ENCODE measurements at places on chromosomes 2 and 18.
A peak's percentile ranks its signal among the peaks of the same experiment; 100 is the strongest.

GRCh38 chr2:283996-284794, 3.7 kb downstream of the ALKAL2 start:
- no peak for DNase-seq

DNA sequence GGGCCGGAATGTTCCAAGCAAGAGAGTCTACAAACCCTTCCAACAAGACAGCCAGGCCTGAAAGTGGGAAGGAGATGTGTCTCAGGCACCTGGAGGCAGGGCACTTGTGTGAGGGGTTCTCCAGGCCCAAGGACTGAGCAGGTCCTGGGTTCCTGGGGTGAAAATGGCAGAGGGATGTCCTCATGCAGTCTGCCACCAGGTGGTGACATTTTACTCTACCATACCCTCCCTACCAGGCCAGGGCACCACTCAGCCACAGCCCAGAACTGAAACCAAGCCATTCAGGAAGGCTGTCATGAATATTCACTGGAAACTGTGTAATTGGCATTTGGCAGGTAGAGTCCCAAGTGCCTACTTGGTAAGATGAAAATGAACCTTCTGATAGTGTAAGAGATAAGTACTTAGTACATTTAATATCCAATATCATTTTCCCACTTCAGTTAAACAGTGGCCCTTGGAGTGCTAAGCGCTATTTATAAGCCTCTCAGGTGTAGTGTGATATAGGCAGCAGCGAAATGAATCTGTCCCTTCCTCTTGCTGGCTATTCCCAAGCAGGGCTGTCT, 185.1 kb downstream of the MYO5B start:
- peak; percentile 10 for DNase-seq

DNA sequence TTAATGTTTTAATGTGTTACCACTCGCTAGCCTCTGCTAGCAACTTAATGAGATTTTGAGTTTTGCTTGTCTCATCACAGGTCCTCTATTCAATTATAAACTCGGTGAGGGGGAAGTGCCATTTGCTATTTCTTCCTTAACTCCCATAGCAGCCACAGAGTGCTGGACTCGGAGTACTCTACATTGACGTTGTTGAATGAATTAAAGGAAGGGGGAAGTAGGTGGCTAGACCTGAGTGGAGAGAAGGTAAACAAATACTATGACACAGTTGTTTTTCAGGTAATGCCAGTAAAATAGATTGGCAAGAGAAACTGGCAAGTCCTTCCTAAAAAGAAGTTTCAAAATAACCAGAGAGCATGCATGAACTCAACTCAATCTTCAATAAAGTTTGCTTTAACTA, 339.3 kb downstream of the HRH4 start:
- no peak for DNase-seq

DNA sequence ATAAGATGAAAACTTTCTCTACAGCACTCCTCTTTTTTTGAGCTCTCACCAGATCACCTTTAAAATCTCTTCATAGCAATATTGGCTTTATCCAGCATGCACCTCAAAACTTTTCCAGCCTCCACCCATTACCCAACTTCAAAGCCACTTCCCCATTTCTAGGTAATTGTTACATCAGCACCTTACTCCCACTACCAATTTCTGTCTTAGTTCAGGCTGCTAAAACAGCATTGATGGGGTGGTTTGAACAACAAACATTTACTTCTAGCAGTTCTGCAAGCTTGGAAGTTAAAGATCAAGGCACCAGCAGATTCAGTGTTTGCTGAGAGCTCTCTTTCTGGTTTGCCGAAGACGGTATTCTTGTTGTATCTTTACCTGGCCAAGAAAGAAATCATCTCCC, 114.0 kb upstream of the SLC39A10 start:
- DNase-seq, result no peak

DNA sequence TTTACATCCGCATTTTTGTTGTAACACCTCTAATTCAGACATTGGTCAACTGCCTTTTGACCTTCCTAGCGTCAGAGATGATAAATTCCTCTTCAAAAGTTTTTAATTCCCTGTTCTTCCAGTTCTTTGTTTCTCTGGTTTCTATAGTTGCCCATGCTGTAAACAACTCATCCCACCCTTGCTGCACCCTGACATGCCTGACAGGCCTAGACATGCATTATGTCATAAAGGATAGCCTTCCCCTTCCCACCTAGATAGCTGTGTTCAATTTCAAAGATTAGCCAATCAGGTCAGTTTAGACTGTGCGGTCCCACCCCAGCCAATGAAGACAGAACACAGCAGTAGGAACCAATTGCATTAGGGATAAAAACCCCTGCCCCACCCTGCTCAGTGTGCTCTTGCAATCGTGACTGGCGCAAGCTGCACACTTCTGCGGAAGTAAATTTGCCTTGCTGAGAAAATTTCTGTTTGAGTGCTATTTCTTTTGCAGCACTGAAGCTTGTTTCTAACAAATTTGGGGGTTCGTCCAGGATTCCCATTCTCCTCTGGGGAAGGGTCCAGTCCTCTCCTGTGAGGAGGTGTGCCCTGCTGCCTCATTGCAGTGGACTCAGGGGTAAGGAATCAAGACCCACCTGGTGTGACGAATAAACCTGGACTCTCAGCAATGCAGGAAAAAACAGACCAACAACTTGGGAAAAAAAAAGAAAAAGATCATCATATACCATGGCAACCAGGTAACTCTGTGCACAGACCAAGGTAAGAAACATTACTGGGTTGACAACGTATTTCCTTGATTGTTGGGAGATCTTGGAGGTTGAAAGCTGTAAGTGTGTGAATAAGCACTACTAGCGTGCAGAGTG, 9.1 kb upstream of the SAP130 start:
- no peak for DNase-seq

- no peak for DNase-seq
Observed at GRCh38 chr18:68728081-68728700, 13.3 kb upstream of the TMX3 start.

- no peak for DNase-seq
Observed at GRCh38 chr2:63046961-63047320, 3.7 kb upstream of the OTX1 start.

GRCh38 chr2:46818141-46818621, 97.4 kb downstream of the MCFD2 start:
- DNase-seq, result peak; percentile 87

- DNase-seq, result no peak
Observed at GRCh38 chr2:96695602-96696001, 44.3 kb downstream of the LMAN2L start.

DNA sequence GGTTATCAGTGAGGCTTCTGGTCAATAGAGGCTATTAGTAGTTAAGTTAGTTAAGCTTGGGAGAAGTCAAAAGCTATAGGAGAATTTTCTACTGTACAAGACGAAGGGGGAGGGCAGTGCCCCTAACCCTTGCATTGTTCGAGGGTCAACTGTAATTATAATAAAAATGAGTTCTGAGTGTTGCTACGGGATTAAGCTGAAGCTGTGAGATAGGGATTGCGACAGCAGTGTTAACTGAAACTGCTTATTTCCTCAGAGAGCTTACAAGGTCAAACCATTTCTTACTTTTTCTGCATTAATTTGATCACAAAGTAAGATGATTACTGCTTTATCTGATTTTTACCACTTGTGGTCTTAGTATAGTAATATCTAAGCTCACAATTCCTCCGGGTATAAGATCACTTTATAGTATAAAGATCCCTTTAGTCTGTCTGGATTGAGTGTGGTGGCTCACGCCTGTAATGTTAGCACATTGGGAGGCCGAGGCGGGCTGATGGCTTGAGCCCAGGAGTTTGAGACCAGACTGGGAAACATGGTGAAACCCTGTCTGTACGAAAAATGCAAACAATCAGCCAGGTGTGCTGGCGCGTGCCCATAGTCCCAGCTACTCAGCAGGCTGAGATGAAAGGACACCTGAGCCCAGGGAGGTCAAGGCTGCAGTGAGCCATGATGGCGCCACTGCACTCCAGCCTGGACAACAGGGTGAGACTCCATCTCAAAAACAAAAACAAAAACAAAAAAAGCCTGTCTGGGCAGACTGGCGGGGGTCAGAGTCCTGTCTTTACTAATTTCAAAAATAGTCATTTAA, 119.5 kb upstream of the TLK1 start:
- no peak for DNase-seq

GRCh38 chr18:73831688-73832087, 315.9 kb downstream of the FBXO15 start:
- no peak for DNase-seq

DNA sequence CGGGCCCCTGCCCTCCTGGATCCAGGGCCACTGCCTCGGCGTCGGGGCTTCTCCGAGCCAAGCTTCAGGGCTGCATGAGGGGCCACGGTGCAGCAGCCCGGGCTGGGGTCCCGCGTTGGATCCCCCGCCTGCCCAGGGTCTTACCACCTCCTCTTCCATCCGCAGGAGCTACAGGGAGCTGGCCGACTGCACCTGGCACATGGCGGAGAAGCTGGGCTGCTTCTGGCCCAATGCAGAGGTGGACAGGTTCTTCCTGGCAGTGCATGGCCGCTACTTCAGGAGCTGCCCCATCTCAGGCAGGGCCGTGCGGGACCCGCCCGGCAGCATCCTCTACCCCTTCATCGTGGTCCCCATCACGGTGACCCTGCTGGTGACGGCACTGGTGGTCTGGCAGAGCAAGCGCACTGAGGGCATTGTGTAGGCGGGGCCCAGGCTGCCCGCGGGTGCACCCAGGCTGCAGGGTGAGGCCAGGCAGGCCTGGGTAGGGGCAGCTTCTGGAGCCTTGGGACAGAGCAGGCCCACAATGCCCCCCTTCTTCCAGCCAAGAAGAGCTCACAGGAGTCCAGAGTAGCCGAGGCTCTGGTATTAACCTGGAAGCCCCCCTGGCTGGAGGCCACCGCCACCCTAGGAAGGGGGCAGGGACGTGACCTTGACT, 52.1 kb downstream of the RAMP1 start:
- DNase-seq, result no peak

GRCh38 chr2:15652801-15653200, 61.1 kb downstream of the DDX1 start:
- no peak for DNase-seq

GRCh38 chr2:96874198-96874831, 4.4 kb upstream of the SEMA4C start:
- DNase-seq, result no peak

DNA sequence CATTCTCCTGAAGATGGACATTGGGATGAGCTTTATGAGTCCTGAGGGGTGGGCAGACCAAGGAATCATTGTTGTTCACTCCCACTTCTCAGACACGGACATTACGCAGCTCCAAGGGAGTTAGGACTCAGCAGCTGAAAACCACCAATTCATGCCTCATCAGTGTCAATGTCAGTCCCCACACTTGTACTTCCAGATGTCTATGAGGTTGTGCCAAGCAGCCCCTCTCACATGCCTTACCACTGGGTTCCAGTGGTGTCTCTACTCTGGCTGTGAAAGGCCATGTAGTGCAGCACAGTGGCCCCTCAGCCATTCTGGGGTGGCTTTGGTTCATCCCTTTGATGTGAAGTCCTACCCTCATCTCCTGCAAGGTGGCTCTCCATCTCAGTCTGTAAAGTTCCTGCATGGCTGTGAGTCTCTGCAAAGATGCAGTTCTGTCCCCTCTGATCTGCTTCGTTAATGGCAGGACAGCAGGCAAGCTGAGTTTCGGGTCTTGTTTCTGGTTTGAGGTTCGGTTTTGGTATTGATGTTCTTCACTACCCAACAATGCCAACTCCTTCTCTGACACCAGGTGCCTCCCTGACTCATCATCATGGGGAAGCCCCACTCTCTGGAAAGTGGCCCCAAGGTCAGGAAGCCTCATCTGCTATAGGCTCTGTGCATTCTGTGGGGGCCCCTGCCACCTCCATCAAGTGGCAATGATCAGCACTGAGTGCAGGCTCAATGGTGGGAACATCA, 14.0 kb upstream of the COL6A3 start:
- no peak for DNase-seq

DNA sequence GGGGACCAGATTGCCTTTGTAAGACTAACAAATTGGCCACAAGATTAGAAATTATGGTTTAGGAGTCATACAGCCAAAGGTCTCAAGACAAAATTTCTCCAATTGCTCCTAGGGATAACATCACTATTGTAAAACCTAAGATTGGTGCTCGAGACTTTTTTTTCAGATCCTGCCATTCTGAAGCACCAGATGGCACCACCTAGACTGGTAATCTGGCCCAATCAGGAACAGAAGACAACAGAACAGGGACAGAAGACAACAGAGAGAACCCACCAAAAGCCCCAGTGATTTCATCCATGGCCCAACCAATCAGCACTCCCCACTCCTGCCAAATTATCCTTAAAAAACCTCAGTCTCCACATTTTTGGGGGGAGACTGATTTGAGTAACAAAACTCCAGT, 66.8 kb downstream of the LINC00305 start:
- no peak for DNase-seq

DNA sequence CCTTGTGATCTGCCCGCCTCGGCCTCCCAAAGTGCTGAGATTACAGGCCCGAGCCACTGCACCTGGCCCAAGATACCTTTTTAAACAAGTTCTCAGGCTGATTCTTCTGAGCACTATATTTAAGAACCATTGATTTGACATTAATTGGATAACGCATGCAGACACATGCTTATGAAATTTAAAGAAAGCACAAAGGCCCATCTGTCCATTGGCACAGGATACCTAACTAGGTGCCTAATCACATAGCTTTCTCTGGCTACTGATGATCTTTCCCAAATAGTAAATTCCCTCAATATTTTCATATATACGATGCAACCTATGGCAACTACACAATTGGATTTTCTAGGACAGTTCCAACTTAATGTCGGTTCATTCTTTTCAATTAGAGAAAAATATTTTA, 62.5 kb upstream of the STAM2 start:
- DNase-seq, result no peak

DNA sequence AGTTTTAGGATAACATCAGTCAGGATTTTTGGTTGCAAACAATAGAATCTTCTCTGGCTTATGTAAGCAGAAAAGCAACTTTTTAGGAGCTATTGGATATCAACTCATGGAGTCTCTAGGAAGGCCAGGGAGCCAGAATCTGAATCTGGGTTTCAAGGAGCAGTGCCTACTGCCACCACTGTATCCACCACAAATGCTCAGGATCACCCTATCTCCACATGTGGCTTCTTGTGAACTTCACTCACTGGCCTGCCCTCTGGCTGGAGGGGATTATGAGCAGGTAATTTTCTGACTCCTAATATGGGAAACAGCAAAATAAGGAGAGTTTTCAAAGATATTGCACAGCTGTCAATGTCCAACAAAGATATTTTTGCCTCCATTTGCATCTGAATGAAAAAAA, 142.9 kb downstream of the PKP4 start:
- DNase-seq, result no peak

DNA sequence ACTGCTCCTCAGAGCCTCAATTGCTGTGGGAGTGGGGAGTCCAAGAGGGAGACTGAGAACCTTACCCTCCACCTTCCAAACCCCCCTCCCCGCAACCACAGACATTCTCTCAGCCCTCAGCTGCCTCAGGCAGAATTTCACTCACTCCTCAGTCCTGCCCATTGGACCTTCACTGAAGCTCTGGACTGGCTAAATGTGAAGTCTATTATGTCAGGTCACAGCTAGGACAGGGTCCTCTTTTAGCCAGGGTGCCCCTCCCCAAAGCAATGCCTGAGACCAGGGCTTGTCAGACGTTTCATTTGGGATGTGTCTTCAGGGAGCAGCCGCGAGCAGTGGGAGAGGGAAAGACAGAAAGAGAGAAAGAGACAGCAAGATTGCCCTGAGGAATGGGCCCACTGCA, 199.3 kb upstream of the CCDC68 start:
- DNase-seq, result no peak
